RPMI7951 (cell line): ENCODE measurements at places on chromosomes 2 and 18. TPM values are rescaled to one million over a fixed set of nuclear protein-coding genes. Genes with fewer than 3 reads are reported as not detected.

DNA sequence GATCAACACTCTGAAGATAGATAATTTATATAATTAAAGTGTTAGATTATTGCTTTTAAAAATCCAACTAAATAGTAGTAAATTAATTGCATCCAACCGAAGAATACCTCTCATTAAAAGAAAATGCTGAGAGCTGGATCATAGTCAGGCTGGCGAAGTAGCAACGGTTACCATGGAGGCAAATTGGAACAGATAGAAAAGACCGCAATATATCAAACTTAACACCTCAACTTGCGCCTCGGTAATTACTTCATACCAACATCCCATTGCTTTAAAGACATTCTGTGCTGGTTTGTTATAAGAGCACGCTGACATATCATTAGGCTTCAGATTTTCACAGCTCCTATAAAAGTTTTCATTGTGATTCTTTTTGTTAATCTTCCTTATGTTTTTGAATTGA, 183.8 kb upstream of the ZC3H15 start:
- DNase-seq, result no peak

The GKN2 gene
- total RNA-seq, result not detected in 2 replicates

DNA sequence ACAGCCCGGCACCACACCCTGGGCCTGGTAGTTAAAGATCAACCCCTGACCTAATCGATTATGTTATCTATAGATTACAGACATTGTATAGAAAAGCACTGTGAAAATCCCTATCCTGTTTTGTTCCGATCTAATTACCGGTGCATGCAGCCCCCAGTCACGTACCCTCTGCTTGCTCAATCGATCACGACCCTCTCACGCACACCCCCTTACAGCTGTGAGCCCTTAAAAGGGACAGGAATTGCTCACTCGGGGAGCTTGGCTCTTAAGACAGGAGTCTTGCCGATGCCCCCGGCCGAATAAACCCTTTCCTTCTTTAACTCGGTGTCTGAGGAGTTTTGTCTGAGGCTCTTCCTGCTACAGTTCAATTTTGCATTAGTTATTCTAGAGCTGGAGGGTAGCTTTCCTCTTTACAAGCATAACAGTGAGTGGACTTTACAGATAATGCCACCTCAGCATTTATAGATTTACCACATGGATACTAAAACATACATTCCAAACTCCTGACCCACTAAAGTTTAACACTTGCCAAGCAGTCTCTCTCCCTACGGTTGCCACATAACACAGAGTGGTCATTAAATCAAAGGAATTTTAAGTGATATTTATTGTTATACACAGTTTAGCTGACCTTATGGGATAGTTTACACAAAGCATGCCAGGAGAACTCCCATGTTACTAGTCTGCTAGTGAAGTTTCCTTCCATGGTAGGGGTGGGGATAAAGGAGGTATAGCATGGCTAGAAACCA, 101.0 kb downstream of the EVA1A start:
- DNase-seq, result peak; percentile 59

The ALPI gene
- not detected in 2 replicates for total RNA-seq

The UGT1A1 gene
- not detected in 2 replicates for total RNA-seq

GRCh38 chr2:28901841-28902240, 7.4 kb downstream of the WDR43 start:
- DNase-seq, result no peak
